ENCODE measurements at places on chromosomes 16 and 17.

DNA sequence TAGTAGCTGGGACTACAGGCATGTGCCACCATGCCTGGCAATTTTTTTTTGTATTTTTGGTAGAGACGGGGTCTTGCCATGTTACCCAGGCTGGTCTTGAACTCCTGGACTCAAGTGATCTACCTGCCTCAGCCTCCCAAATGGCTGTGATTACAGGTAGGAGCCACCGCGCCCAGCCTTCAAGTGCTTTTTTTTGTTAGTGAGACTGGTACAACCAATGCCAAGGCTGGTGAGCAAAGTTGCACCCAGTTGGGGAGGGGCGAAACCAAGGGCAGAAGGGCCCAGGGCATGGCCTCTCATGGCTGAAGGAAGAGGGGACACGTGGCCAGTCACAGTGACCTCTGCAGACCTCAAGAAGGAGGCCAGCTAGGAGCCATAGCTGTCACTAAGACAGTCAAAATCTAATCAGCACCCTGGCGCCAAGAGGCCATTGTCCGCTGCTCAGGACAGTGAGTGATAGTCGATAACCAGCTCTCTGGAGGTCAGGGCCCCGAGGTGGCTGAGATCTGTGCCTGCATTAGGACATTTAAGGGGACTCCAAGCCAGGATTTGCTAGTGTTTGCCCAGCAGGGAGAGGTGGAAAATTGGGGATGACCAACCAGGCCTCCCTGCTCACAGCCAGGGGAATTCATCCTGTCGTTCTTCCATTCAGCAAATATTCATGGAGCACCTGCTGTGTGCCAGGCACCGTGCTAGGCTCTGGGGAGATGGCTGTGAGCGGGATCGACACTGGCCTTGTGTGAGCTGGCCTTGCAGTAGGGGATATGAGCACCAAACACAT lies 10.2 kb downstream of the IL4R start:
- DNase-seq: no peak

GRCh38 chr17:7858522-7858810 lies 663 bp downstream of the CYB5D1 start:
- peak; percentile 92 for DNase-seq

DNA sequence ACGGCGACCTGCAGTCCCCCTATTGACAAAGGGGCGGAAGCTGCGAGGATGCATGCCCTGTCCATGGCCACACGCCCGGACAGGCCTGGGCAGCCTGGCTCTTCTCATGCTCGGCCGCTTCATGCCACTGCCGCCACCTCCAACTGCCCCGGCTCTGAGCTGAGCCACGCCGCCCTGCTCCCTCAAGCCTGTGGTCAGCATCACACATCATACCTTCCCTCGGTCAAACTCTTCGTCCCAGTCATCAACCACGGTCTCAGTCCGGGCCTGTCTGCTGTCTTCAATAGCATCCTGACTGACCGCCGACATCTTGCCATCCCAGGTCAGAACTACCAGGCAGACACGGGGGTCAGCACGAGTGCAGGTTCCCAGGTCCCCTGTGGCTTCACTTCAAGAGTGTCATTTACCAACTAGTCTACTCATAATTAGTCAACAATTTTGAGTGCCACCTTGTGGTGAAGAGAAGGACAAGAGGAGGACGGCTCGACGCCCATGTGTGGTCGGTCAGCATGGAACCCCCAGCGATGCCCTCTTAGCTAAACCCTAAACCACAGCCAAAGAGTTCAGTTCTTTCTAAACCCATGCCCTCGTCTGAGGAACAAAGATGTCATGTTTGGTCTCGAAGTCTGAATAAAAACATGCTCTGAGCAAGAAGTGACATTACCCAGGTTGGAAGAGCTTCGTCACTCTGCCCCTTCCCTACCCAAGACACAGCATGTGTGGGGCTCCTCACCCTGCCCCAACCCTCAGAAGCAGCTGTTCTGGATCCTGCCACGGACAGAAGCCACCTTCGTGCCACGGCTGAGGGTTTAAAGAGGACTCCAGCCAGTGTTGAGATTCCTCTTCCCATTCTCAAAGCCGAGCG lies 16.9 kb upstream of the CYTH1 start:
- peak; percentile 58 for DNase-seq

DNA sequence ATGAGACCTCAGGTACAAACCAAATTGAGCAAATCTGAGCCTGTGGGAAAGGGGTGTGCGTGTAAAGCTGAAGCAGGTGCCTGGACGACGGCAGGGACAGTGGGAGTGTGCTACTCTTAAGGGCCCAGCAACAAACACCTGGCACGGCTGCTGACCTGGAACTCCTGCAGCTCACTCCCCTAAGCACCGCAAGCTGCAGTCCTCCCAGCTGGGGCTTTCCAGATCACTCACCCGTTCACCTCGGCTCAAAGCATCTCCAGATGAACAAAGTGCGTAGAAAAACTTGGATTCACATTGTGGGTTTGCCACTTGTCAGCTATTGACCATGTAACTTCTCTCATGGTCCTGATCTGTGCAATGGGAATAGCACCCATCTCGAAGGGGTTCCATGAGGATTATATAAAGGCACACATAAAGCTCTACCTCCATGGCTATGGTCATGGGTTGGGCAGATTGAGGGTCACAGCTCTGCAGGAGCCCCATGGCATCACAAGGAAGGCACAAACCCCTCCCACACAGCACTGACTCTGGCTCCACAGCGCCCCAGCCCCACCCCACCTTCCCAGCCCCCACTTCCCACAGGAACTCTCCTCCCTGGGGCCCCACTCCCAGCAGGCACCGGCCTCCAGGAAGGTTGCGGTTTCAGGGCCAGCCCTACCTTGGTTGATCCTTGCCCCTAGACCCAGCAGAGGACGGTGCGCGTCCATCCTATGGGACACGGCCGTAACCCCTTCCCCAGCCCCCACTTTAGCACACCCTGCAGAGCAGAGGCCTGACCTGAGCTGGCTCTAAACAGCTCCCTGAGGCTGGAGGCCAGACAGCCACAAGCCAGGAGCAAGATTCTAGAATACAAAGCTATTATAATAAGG lies 21.9 kb downstream of the ST3GAL2 start:
- no peak for DNase-seq

DNA sequence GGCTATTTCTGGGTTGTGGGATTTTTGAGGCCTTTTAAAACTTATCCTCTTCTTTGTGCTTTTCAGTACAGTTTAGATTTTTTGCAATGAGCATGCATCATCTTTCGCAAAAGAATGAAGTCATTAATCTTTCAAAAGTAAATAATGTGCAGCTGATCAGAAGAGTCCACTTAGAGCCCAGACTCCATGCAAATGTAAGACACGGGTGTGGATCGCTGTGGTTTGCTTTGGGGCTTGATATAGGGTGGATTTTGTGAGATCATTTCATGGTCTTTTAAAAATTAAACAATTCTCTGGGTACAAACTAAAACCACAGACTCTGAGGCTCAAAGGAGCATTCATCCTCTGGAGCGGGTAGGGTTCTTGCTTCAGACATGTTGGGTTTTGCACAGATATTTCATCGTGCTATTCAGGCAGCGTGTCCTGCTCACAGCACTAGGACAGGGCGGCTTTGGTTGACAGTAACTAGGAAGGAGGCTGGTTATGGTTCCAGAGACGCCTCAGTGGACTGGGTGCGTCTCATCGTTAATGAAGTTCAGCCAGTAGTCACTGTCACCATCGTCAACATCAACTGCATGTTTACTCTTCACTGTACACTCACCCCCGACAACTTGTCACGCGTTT lies 129.4 kb upstream of the PLCG2 start:
- DNase-seq: no peak

DNA sequence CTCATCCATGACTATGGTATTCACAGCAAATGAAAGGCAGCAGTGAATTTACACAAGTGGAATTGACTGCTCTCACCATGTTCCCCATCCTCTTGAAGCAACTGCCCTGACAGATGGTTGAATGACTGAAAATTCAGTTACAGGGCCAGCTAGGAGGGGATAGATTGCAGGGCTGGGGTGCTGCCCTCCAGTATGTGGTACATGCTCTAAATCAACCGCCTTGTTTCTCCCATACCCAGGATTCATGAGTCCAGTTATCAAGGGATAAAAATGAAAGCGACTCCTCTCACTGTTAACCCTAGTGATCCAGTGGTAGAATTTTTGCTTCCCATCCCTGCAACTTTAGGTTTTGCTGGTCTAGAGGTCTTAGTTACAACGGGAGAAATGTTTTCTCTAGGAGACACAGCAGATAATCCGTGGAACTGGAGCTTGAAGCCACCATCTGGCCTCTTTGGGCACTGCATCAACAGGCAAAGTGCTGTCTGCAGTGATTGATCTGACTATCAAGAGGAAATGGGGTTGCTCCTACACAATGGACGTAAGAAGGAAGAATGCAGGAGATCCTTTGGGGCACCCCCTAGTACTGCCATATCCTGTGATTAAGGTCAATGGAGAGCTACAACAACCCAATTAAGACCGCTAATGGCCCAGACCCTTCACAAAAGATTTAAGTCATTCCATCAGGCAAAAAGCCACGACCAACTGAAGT lies 32.0 kb downstream of the SCPEP1 start:
- peak; percentile 63 for DNase-seq

DNA sequence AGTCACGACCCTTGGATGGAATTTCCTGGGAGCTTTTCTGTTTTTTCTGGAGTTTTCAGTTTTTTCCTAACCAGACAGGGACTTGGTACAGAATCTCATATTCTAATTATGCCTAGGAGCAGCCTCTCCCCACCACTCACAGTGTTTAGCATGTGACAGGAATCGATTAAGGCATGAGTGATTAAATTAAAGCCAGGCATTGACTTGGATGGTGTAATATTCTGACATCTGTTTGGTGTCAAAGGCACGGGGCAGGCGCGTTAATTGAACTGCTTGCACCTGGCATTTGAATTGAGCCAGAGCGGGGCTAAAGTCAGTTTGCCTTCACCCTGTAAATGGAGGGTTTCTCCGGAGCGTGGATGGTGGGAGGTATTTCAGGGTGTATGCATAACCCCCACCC lies 11.9 kb downstream of the MAPT start:
- no peak for DNase-seq

DNA sequence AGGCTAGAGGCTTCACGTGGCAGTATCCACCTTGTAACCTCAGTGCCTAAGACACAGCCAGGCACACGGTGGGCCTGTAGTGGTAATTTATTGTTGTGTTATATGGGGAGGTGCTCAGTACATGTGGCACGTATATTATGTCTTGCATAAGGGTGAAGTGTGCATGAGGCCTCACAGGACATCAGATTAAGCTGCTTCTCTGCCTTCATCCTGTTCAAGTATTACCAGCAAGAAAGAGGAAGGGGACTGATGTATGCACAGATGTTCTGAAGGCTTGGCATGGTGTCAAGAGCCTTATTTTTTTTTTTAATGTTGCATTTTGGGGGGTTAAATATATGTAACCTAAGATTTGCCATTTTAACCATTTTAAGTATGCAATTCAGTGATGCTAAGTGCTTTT lies 71.6 kb downstream of the ABCC1 start:
- DNase-seq: no peak

DNA sequence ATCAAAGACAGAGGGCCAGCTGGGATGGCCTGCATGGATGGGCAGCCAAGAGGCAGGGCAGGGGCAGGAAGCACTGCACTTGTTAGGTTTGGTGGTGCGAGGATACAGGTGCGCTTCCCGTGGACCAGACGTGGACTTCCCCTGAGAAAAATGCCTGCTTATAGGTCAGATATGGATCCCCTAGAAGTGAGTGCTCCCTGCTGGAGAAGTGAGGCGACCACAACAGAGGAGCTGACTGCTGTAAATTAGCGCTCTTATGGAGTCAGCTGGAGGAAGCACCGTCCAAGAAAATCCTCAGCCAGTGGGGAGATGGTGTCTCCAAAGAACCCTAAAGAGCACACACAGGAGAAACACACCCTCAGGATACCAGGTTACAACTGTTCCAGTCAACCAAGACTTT lies 27.7 kb upstream of the CCDC182 start:
- DNase-seq: no peak

DNA sequence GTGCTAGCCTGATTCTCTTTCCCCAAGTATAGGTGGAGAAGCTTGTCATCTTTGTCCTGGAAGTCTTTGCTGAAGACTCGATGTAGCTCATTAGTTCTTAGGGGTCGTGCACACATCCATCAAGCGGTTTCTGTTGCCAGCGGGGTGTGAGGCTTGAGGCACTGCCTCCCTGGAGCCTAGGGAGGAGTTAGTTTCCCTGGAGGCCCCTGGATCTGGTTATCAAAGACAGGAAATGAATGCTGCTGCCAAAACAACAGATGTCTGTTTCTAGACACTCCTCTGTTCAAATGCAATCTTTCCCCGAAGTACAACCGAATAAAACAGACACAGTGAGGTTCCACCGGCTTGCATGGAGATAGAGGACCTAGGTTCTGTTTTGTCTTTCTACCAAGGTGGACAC lies 17.5 kb downstream of the HS3ST4 start:
- DNase-seq: no peak

DNA sequence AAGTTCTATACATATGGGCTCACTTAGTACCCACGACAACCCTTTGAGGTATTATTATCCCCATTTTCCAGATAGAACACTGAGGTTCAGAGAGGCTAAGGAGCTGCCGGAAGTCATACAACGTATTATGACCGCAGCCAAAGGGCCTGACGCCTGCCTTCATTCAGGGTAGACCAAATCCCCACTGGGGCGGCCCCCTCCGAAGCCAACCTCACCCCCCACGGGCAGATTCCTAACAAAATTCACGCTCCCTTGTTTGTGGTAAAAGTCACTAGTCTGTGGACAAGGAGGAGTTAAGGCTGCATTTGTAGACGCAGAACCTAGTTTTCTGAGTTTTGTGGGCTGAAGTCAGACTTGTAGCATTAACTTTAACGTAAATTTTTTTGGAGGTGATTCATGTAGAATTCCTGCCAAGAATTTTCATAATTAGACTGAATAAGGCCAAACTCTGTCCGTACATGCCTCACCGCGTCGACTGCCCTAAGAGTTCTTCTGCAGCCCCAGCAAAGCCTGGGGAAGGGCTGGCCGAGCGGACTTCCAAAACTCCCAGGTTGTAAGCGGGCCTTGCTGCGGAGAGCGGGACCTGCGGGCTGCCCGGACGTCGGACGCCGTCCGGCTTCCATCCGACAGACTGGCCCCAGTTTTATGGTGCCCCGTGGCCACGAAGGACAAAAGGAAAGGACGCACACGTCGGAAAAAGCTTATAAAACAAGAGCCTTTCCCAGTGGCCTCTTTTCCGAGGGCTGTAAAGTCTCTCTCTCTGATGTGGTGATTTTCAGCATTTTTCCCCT lies 75.7 kb downstream of the NXN start:
- peak; percentile 93 for DNase-seq

GRCh38 chr17:68461122-68461539 lies 3.8 kb upstream of the WIPI1 start:
- DNase-seq: no peak

- no peak for DNase-seq
Observed at GRCh38 chr16:661184-661821, 6.6 kb upstream of the RHOT2 start.

DNA sequence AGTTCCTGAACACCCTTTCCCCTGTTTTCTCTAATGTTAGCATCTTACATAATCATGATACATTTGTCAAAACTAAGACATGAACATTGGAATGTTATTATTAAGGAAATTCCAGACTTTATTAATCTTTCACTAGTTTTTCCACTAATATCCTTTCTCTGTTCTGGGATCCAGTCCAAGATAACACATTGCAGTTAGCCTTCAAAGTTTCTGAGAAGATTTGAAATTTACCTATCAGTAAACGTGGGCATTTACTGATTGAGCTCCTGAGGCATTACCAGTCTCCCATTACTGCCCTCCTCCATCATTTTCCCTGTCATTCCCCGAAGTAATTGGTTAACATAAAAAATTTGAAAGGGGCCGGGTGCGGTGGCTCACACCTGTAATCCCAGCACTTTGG lies 5.7 kb upstream of the CD300LG start:
- no peak for DNase-seq
